Neural crest cell (in vitro differentiated cells): ENCODE measurements at places on chromosomes 6 and 20. TPM values are rescaled to one million over a fixed set of nuclear protein-coding genes. Genes with fewer than 3 reads are reported as not detected.

Gene PNLDC1
- total RNA-seq: 0.49 TPM in 1 of 2 replicates, not detected in the other

Gene BYSL
- 50.8 and 55.5 TPM in 2 replicates for total RNA-seq

- no peak for DNase-seq
Observed at GRCh38 chr6:37680668-37681067, 17.0 kb downstream of the MDGA1 start.

Gene NKAIN2
- total RNA-seq: 0.36 and 1.1 TPM in 2 replicates

GRCh38 chr6:37538107-37538506, 38.4 kb upstream of the CCDC167 start:
- no peak for DNase-seq

DNA sequence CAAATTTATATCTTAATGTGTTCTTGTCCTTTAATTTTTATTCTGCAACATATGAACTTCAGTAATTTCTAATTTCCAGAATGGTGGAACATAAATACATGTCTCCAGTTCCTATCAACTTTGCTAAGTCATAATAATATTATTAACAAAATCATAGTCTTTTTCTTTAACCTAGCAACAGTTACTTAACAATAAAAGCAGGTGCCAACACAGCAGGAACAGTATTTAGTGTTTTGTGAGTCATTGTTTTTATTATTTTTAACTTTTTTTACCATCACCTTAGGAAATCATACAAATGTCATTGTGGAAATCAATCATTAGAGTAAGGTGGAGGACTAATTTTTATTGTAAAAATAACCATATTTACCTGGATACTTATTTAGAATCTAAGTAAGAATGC, 133.5 kb downstream of the PLCB1 start:
- DNase-seq: no peak

Gene COL9A3
- total RNA-seq: 3.8 and 4.6 TPM in 2 replicates
